ENCODE measurements at places on chromosomes 1 and 21.

DNA sequence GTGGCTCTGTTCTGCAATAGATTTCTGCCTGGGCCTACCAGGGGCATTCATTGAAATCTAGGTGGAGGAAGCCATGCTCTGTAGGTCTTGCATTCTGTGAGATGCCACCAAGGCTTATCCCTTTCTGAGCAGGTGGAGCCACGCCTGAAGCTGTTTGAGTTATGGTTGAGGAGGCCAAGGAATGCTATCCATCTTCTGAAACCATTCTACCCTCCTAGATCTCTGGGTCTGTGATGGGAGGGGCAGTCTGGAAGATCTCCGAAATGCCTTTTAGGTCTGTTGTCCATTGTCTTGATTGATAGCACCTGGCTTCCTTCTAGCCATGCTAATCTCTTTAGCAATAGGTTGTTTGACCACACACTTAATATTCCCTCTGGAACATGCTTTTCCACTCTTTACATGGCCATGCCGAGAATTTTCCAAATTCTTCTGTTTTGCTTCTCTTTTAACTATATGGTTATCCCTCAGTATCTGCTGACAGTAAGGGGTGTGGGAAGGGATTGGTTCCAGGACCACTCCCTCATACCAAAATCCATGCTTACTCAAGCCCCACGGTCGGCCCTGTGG is 45.2 kb downstream of the AK4 start:
- DNase-seq, result no peak

DNA sequence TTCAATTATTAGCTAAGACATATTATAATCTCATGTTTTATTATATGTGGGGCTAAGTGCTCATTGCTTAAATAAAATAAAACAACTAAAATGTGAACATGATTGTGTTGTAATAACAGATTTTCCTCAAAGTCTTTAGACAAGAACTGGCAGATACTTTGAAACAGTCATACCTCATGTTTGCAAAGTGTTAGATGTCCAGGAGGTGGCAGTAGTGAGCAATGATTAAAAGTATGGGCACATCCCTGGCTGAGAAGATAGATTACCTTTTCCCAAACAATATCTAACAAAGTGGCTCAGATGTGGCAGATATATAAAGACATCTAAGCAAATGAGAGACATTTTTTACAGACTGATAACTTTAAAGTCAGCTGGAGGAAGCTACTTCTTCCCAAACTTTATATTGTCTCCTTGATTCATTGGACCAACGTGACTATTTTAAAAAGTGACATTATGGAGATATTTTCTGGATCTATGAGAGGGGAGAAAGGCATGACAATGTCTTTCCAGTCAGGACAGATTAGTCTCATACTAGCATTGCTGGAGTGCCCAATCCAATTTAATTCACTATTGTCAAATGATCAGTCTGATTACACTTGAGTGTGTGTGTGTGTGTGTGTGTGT is 269.8 kb downstream of the S1PR1 start:
- no peak for DNase-seq

DNA sequence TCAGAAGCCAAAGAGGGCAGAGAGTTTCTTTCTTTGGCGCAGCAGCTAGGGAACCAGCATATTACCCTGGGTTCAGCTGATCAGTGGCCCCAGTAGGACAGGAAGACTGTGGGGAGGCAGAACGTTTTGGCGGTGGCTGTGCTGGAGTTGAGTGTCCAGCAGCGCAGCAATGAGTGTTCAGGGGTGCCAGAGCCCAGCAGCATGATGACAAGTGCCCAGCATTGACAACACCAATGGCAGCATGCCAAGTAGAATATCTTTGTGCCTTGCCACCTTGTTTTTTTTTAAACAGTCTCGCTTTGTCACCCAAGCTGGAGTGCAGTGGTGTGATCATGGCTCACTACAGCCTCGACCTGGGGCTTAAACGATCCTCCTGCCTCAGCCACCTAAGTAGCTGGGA is 106.7 kb upstream of the CDC42BPA start:
- no peak for DNase-seq

GRCh38 chr21:46483300-46484295 is 24.9 kb downstream of the DIP2A start:
- DNase-seq, result no peak

DNA sequence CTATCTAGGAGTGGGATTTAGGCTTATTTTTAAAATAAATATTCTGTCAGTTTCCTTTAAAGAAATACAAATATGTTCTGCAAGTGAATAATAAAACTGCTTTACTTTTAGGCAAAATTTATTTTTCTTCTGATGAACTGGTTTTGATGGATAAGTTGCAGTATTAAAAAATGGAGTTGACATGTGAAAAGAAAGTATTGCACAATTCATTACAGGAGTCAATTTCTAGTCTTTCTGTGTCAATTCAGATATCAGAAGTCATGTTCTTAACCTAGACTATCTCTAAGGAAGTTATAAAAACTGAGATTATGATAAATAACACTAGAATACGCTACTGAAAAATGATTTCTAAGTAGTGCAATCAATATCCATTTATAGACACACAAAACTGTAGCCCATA is 270.2 kb upstream of the TMPRSS15 start:
- DNase-seq, result no peak

Data from stimulated activated CD8-positive, alpha-beta memory T cell treated with anti-CD3 and anti-CD28 coated beads, Interleukin-2, amount 100 ng/mL, for 1 hour (primary cell).